ENCODE measurements at places on chromosomes 4 and X. TPM values are rescaled to one million over a fixed set of nuclear protein-coding genes. Genes with fewer than 3 reads are reported as not detected.

DNA sequence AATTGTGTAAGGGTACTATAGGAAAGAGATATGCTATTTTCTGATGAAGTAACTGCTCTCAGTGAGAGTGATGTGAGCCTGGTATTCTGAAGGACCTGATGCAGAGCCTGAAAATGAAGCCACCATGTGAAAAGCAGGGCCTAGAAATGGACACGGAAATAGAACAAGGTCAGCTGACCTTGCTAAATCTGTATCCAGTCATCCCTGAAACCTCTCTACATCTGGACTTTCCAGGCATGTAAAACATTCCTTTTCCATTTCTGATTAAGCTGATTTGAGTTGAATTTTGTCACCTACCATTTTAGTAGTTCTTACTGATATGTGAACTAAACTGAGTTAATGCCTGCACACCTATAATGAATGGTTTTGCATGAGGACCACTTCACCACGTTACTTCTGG, 72.4 kb upstream of the NEIL3 start:
- no peak for DNase-seq

- DNase-seq: no peak
These were observed 1002.3 kb downstream of the FAM133A start for GRCh38 chrX:94676285-94676684.

DNA sequence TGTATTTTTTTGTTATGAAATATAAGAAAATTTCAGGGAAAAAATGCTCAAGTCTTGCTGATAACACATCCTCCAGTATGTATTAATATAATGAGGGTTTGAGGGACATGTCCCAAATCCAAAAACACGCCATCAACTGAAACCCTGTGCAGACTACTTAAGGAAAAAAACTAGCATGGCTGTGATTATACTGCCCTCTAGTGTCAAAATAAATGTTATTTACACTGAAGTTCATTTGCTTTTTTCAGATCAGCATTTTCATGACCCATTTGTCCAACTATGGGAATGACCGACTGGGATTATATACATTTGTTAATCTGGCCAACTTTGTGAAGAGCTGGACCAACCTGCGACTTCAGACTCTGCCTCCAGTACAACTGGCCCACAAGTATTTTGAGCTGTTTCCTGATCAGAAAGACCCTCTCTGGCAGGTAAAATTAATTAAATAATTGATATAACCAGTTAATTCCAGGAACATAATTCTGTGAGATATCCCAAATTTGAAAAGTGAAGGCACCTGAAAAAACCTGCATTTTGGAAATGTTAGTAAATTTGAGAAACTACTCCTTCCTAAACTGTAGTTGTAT, 128.5 kb downstream of the PRSS12 start:
- DNase-seq: no peak

GRCh38 chr4:81164623-81165416, 50.2 kb downstream of the PRKG2 start:
- no peak for DNase-seq

GRCh38 chrX:54602563-54602962, 72.5 kb downstream of the GNL3L start:
- no peak for DNase-seq

DNA sequence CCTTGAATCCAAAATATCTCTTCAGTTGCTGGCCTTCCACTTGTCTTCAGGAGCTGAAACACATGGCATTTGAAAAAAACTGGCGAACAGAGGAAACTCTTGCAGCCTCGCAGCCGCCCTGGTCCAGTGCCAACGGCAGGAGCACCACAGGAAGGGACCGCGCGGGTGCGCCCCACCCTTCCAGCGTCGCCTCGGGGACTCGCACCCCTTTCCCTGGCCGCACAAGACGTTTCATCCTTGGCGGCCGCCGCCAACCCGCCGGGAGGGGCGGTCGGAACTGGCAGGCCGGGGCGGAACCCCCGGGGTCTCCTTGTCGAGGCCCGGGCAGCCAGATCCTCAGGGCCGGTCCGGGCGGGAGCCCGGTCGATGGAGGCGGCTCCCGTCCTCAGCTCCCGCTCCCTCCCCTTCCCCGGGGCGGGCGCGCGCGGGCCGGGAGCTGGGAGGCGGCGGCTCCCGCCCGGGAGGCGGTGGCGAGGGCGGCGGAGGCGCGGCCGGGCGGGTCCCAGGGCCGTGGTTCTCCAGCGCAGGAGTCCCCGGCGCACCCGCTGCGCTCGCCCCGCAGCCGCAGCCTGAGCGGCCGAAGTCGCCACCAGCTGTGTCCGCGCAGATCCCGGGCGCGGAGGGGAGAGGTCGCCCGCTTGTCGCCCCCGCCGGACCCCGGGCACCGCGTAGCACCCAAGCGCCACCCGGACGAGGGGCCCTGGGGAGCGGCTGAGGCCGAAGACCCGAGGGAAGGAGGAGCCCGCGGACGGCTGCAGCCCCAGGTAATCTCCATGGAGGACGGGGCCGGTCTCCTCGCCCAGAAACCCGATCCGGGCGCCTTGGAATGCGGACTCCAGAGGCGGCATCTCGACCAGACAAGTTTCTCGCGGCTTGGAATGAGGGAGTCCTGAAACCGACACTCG, 886 bp upstream of the NDST3 start:
- DNase-seq: peak; percentile 77

DNA sequence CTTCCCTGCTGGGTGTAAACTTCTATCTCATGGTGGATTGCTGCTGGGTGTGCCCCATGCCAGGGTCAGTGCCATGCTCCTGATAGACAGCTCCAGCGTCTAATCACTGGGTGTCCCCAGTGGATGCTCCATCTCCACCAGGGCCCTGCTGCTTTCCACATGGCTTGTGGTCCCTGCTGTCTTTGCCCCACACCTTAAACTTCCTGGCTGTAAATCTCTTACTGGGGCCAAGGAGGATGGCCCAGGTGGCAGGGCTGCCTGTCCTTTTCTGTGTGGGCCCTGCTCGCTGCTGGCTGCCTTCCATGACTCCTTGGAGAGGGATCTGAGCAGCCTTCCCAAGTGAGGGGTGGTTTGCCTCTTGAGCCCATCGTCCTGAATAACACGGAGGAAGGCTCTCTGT, 51.8 kb downstream of the RGS12 start:
- DNase-seq: no peak

DNA sequence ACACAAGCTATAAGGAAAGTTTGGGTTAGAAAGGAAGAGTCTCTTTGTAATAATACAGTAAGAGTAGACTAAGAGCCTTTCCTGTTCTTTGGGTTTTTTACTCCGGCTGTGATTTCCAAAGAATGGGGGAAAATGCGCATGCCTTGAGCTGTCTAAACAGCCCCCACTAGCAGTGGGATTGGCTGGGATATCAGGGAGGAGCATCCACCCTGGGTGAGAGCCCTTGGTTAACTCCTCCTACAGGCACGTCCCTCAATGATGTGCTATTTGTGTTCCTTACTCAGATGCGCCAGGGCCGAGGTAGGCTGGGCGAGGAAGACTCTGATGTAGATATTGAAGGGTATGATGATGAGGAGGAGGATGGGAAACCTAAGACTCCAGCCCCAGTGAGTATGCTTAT, 74.0 kb upstream of the OGT start:
- no peak for DNase-seq

DNA sequence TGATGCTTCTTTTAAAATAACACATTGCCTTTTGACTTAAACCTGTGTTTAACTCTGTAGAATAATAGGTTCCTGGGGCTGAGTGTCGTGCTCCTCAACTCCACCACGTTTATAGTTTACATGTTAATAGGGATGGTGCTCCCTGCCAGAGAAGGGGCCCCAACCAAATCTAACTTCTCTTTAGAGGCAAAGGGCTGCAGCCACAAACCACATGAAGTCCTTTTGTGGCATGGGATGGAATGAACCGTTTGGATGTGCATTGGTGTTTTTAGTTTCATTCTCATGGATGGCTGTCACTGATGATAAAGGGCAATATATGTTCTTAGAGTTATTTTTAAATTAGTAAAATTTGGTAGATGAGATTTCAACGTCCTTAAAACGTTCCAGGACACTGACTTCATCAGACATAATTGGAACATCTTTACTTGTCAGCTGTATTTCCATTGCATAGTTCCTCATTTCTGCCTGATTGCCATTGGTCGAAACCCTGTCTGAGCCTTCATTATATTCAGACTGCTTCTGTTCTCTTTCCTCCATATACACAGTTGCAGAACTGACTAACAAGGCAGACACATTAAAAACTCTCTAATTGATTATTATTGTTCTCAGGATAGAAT, 60.4 kb upstream of the HPF1 start:
- no peak for DNase-seq

DNA sequence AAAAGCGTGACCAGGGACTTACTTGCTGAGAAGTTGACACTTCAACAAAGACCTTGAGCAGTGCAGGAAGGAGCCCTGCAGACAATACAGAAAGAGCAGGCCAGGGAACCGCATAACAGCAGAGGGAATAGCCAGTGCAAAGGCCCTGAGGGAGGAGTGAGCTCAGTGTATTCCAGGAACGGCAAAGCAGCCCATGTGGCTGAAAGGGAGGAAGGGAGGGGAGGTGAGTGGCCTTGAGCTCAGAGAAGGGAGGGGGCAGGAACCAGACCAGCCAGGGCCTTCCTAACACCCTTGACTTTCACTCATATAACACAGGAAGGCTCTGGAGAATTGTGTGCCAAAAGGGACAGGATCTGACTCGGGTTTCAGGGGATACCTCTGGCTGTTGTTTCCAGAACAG, 112.2 kb downstream of the BCOR start:
- DNase-seq: no peak

DNA sequence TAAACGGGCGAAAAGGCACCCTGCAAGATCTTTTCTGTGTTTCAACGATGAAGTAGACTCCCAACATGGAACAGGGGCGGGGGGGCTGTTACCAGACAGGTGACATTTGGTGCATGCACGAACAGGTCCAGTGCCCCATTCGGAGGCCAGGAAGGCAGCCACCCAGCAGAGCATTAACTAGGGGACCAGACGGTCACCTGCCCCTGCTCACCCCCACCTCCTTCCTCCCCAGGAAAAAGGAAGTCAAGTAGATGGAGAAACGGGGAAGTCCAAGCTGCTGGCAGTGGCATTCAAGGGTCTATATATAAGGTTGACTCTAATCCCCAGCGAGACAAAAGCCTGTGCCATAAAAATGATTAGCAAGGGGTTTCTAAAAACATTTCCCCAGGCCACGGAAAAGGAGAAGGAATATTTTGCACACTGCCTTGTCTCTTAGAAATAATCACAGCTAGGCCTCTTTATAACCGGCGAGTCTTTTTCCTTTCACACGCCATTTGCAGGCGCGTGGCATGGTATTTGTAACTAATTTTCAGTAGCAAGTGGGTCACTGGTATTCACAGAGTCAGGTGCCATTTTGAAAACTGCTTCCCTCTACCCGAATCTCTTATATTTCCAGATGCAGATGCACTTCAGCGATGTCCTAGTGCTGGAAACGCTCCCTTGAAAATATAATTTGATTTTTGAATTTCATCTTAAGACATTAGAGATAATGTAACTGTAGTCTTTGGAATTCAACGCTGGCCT, 1.2 kb upstream of the TMSB4X start:
- peak; percentile 68 for DNase-seq

GRCh38 chr4:1984406-1985191, 24.2 kb downstream of the NELFA start:
- DNase-seq: no peak

DNA sequence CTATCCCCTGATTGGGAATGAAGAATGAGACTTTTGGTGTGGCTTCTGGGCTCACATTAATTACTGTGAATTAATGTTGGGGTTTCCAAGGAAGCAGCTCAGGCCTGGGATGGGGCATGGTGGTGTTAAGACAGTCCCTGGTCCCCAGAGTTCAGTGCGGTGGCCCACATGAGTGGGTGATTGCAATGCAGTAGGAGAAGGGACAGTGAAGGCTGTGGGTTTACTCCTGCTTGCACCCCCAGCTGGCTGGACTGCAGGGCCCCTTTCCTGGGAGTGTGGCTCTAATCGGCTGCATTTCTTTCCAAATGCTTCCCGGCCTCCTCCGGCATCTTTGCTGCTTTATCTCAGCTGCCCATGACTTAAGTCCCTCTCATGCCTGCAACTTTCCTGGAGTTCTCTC, 28.2 kb upstream of the GPR78 start:
- no peak for DNase-seq

GRCh38 chrX:28016823-28017222, 35.6 kb upstream of the DCAF8L1 start:
- no peak for DNase-seq

DNA sequence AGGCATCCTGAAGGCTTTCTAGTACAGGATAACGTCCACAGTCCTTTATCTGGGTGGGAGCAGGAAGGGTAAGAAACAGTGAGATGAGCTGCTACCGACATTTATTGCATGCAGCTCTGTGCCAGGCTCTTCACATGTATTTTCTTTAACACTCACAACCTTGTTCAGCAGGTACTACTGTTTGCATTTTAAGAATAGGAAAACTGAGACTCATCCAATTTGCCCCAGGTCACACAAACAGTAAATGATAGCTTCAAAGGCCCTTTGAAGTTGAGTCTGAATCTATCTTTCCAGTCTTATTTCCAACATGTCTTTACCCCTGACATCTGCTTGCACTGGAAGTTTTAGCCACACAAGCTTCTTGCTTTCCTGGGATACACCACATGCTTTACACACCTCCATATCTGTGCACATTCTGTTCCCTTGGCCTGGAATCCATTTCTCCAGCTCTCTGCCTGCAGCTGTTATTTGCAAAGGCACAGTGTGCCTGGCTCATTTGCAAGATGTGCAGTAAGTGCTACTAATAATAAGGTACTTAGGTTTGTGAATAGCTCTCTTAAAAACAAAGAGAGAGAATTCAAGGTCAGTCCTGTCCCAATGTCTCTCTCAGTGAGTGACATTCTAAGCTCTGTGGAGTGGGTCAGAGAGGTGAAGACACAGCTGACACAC, 61.2 kb downstream of the METTL14 start:
- DNase-seq: no peak

The LRCH2 gene
- total RNA-seq: 10.9 TPM

The TEX13D gene
- total RNA-seq: not detected

The IL3RA gene
- 21.9 TPM for total RNA-seq

The EGFL6 gene
- total RNA-seq: 0.60 TPM

The INPP4B gene
- total RNA-seq: 36.8 TPM

The ANK2 gene
- 64.4 TPM for total RNA-seq

Data from aorta (tissue), 5 donors.